ENCODE measurements at places on chromosomes 3 and 15. TPM values are rescaled to one million over a fixed set of nuclear protein-coding genes. Genes with fewer than 3 reads are reported as not detected.

Gene IP6K2
- 148 TPM for total RNA-seq

Gene PIGBOS1
- total RNA-seq = 12.9 TPM

Gene INAFM2
- total RNA-seq = 31.8 TPM

Gene TGM5
- total RNA-seq = 2.1 TPM

All from testis (tissue), 5 donors.